ENCODE measurements at places on chromosomes 16 and 17. TPM values are rescaled to one million over a fixed set of nuclear protein-coding genes. Genes with fewer than 3 reads are reported as not detected.

Gene KRT20
- not detected for total RNA-seq

Gene MT3
- total RNA-seq, result 3.1 TPM

Gene AGRP
- total RNA-seq, result not detected

Gene ST6GALNAC2
- total RNA-seq, result not detected

Gene TMEM92
- total RNA-seq, result not detected

Gene MFSD6L
- total RNA-seq, result not detected

Gene BBS2
- total RNA-seq, result 107 TPM

Gene NKD1
- total RNA-seq, result 4.1 TPM

Gene FMNL1
- total RNA-seq, result 394 TPM

Gene NPIPA5
- total RNA-seq, result 27.3 TPM

Gene DRC3
- total RNA-seq, result 1.1 TPM

Gene DOC2A
- total RNA-seq, result not detected

Gene MT1A
- total RNA-seq, result not detected

Gene FBXW10
- total RNA-seq, result not detected

Gene SPOP
- total RNA-seq, result 92.0 TPM

Gene ANKRD40CL
- total RNA-seq, result not detected

Gene TP53TG3
- not detected for total RNA-seq

Gene GLIS2
- total RNA-seq, result not detected

Gene WDR59
- total RNA-seq, result 125 TPM

Gene KRT39
- not detected for total RNA-seq

Measured in naive thymus-derived CD8-positive, alpha-beta T cell (primary cell).